HepG2 (cell line): ENCODE measurements at places on chromosomes 7 and 10.

DNA sequence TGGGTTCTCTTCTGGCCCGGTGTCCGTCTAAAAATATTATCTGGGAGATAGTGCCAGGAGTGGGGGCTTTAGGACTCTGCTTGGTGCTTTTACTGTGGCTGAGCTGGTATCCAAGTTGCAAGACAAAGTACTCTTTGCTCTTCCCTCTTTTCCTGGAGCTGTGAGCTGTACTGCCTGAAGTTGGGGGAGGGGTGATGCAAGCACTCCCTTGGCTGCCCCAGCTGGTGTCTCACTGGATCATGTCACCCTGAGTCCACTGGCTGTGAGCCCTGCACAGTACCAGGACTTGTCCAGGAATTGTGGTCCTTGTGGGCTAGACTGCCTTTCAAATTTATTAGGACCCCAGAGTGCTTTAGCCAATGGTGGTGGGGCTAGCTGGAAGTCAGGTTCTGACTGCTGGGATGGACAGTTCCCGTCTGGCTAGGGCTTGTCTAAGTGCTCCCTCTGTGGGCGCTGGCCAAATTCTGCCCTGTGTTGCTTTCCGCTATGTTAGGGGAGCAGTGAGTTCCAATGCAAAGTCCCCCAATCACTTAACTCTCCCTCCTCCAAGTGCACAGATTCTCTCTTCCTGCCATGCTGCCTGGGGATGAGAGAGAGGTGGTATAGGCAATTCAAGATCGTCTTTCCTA, 13.1 kb downstream of the CC2D2B start:
- DNase-seq, result no peak

GRCh38 chr10:130336617-130337304, 200.6 kb downstream of the GLRX3 start:
- no peak for DNase-seq

DNA sequence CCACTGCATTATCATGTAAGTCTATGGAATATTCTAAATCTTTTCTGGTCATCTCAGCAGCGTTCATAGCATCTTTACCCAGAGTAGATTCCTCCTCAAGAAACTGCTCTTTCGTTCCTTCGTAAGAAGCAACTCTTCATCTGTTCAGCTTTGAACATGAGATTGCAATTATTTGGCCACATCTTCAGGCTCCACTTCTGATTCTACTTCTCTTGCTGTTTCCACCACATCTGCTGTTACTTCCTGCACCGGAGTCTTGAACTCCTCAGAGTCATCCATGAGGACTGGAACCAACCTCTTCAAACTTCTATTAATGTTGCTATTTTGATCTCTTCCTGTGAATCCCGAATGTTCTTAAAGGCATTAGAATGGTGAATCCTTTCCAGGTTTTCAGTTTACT, 12.7 kb downstream of the CHST12 start:
- no peak for DNase-seq

DNA sequence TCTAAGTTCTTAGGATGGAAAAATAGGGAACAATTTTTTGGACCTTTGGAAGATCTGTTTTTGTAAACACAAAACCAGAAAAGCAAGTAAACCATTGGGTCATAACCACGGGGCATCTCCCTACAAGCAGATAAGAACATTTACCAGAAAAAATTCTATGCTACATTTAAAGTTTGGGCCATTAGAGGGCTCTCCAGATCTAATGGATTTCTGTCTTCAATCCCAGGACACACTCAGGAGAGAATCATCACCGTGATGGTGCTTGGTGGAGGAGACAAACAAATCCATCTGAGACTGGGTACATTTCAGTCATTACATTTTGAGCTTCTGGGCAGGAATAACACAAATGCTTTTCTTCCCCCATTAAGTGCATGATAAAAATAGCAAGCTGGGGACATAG, 178.4 kb upstream of the TARP start:
- peak; percentile 1 for DNase-seq

DNA sequence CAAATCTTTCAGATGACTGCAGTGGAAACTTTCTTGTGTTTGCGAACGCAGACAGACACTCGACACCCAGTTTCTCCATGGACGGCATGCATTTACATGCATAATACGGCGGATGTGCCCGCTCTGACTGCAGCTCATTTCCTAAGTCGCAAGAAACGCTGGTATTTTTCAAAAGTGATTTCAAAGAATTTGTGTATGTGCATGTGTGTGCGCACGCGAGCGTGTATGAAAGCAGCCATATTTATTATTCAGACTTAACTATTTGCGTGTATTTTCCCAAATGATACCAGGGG, 436.5 kb upstream of the MGMT start:
- DNase-seq, result no peak

DNA sequence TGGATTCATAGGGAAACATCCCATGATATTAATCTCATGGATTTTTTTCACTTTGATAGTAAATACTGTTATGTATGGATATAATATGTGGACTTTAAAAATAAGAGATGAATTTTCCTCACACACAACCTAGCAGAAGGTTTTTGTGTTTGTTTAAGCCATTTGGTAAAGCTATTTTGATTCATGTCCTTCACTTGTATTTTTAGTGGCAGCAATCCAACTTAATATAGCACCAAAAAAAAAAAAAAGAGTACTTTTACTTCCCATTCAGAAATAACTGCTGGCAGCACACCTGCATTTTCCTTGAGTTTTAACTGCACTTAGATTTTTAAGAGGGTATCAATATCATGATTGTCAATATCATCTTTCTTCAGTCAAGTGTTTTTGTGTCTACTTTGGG, 60.0 kb downstream of the MCMBP start:
- DNase-seq, result no peak

GRCh38 chr10:78384049-78384431, 350.4 kb downstream of the RPS24 start:
- DNase-seq, result no peak

DNA sequence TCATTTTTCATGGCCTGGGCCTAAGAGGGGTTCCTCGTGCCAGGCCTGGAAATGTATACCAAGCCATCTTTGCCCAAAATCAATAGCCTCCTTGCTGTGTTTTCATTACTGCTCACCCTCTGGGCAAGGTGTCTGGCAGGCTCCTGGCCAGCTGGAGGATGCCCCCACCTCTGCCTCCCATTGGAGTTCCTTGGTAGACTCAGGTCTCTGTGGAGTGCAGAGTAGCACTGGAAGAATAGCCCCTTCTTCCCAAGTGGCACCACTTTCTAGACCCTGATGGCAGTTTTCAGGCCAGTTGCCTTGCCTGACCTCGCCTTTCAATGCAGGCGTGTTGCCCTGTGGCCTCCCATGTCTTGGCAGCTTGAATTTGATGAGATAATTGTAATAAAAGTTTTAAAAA, 55.7 kb upstream of the AQP1 start:
- DNase-seq, result no peak

- DNase-seq, result peak; percentile 57
These were observed 83.8 kb upstream of the GPR26 start for GRCh38 chr10:123582084-123582989.

- no peak for DNase-seq
These were observed 567 bp downstream of the SYCE1 start for GRCh38 chr10:133564816-133565215.

DNA sequence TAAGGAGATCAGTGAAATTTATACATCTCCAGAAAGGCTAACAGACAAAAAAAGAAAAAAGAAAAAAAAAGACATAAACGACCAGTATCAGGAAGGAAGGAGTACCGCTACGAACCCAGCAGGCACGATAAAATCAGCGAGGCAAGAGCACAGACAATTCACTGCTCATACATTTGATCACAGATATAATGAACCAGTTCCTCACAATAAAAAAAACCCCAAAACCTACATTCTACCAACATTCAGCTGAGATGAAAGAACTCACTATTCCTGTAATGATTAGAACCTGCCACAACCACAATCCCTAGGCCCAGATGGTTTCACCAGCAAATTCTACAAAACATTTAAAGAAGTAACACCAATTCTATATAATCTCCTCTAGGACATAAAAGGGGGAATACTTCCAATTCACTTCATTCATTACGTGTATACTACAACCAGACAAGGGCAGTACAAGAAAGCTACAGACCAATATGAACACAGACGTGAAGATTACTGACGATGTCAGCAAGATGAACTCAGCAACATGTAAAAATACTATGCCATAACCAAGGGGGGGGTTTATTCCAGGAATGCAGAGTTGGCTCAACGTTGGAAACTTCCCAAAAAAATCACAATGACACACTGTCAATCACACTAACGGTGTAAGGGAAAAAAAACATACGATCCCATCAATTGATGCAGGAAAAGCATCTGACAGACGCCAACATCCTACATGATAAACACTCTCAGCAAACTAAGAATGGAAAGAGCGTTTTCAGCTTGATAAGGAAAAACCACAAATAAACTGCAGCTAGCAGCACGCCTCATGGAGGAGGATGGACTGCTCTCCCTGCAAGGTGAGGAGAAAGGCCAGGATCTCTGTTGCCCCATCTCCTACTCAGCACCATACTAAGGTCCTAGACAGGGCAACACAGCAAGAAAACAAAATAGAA, 256.2 kb downstream of the ELFN1 start:
- no peak for DNase-seq

DNA sequence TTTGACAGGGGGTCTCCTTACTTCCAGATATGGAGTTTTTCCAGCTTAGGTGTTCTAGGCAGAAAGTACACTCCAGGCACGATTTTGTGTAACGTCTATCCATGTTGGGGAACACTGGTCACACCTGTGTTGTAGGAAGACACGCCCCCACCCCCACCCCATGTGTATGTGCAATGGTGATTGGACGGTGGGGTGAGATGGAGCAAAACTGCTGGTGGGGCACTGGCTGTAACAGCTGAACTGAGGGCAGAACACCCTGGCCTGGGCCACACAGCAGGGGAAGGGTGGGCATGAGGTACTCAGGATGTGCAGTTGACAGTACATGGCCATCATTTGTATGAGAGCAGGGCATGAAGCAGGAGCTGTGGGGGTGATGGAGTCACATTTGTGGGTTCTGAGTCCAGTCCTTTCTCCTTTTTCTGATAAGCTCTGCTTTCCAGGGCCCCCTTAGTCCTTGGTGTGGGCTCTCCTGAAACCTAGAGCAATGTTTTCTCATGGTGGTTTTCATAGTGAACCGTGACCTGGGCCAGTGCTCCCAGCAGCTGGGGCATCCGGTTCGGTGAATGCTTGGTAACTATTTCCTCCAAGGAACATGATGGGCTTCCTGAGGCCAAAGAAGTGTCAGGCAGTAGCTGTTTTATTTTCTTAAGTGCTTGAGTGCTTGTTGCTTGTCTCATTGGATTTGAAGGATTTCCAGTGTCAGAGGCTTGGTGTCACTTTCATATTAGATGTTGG, 63.4 kb upstream of the AQP1 start:
- no peak for DNase-seq

DNA sequence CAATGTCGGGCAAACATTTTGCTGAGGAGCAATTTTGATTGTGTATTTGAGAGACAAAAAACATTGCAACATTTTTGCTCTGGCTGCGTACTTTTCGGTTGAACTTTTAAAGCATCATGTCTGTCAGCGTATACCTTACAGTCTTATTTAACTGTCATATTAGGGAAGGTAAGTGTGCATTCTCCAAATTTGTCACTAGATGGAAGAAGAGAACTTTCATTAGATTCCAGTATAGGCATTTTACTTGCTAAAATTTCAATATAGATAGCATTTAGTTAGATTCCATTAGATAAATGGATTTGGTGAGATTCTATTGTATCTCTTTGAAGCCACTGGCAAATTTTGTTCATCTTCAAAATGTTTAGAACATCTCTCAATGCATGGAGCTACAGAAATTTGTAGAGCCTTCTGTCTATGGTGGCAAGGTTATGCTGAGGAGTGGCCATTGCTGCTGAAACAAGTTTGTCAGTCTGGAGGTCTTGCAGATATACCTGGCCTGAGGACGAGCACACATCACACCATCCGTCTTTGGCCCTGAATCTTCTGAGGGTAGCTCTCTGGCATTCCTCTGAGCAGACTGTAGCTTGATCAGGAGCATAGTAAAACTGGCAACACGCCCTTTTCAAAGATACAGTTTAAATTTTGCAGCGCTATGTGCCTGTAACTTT, 437.5 kb upstream of the MBL2 start:
- DNase-seq, result peak; percentile 14
